ENCODE measurements at places on chromosomes 5 and 9. TPM values are rescaled to one million over a fixed set of nuclear protein-coding genes. Genes with fewer than 3 reads are reported as not detected.

GRCh38 chr9:131704141-131704983 lies 35.5 kb downstream of the RAPGEF1 start:
- DNase-seq = no peak

The MLLT3 gene
- 13.3 TPM for total RNA-seq

The ZFP2 gene
- total RNA-seq = 1.2 TPM

- no peak for DNase-seq
Observed at GRCh38 chr5:76299592-76299991, 103.5 kb upstream of the IQGAP2 start.
